HEK293T (cell line): ENCODE measurements at places on chromosomes 12 and 14.

GRCh38 chr14:70886421-70887206 is 20.6 kb upstream of the PCNX1 start:
- DNase-seq = no peak

GRCh38 chr14:80427101-80427500 is 215.8 kb upstream of the DIO2 start:
- DNase-seq = no peak

- peak; percentile 4 for DNase-seq
Measured at GRCh38 chr14:74977901-74978385, 22.5 kb upstream of the PGF start.

GRCh38 chr12:27464220-27464554 is 17.7 kb downstream of the SMCO2 start:
- DNase-seq = no peak

DNA sequence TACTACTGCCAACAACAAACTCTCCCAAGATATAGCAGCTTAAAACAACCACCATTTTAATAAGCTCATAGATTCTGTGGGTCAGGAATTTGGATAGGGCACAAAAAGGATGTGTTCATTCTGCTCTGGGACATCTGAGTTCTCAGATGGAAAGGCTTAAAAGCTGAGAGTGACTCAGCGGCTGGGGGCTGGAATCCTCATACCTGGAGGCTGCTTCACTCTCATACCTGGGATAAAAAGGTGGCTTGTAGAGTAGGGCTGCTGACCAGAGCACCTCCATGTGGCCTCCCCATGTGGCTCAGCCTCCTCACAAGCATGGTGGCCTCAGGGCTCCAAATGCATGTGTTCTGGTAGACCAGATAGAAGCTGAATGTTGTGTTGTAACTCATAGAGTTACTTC is 20.2 kb upstream of the PELI2 start:
- DNase-seq = no peak

DNA sequence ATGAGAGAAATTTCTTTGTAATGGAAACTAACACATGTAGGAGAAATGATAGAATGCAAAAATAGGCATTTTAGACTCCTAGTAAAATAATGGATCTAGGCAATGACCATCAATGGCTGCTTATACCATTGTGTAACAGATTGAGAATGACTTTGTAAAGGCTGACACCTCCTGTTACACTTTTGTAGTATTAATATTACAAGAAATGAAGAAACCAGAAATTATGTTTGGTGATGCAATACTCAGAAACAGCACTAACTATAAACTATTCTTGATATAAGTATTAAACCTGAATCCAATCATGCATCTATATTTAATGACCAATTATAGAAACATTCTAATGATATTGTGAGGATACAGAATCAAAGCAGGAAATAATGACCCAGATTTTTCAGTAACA is 108.5 kb upstream of the CNTN1 start:
- no peak for DNase-seq

DNA sequence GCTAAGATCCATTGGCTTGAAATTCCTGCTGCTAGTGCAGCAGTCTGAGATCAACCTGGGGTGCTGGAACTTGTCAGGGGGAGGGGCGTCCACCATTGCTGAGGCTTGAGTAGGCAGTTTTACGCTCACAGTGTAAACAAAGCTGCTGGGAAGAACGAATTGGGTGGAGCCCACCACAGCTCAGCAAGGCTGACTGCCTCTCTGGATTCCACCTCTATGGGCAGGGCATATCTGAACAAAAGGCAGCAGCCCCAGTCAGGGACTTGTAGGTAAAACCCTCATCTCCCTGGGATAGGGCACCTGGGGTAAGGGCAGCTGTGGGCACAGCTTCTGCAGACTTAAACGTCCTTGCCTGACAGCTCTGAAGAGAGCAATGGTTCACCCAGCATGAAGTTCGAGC is 191.7 kb downstream of the ALG10B start:
- no peak for DNase-seq

DNA sequence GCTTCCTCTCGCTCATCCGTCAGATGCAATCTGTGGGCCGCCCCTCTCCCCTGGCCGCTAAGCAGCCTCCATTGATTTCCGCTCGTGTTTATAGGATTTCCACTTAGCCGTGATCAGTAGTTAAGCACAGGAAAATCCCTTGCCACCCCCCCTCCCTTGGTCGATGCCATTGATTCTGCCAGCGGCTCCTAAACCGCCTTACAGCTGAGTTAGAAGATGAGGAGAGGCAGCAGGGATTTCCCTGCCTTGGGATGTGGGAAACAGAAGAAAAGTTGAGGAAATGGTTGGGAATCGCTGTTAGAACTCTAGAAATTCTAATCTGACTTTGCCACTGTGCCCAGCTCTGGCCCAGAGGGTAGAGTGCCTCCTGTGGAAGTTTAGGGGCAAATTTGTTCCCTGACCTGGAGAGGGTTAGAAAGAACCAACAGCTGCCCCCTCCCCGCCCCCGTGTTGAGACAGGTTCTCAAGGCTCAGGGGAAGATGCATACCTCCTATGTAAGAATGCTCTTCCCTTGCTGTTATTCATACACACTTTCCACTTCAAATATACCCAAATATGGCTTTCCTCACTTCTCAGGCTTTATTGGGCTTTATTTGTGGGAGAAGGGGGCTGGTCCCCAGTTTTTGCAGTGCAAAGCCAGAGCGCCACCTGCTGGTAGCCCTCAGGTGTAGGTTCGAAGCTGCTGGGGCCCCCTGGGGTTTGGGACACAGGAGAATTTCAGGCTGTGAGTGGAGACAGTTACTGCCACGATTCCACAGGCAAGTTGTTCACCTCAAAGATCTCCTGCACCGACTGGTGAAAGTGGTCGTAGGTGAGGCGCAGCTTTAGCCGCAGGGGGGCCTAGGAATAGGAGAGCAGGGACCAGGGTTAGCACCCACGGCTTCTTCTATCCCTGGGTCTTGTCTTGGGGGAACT is 3.2 kb downstream of the THTPA start:
- peak; percentile 62 for DNase-seq

DNA sequence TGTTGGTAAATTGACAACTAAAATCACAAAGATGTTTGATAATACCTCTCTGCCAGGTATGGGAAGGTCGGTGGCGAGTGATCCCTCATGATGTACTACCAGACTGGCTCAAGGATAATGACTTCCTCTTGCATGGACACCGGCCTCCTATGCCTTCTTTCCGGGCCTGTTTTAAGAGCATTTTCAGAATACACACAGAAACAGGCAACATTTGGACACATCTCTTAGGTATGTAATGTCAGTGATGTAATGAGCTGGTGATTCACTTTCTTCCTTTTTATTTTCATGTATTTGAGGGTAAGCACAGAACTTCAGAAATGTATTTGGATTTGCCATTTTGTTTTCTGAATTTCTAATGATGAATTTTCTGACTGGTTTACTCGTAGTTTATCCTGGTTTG is 42.6 kb upstream of the LRTM2 start:
- DNase-seq = no peak

- DNase-seq = no peak
Measured at GRCh38 chr12:112606611-112607365, 184.8 kb upstream of the RPH3A start.

GRCh38 chr14:94946244-94946643 is 176.3 kb upstream of the GSC start:
- DNase-seq = no peak

DNA sequence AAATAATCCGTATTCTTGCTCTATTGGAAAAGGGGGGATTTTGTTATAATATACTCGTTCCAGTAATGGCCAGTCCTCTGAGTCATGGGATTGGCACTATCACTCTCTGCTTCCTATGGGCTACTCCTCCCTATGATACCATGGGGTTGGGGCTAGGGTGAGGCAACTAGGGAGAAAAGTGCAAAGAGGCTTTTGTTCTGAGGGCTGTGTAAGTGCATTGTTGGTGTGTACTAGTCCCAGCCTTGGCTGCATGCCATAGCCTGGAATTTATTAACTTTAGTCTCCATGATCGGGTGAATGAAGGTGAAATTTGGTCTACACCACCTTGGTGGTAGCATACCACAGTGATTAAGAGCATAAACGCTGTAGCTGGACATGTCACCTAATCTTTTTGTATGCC is 247.6 kb downstream of the RPAP3 start:
- DNase-seq = no peak

GRCh38 chr12:90953956-90954421 is 987 bp downstream of the CCER1 start:
- DNase-seq = no peak

- no peak for DNase-seq
Measured at GRCh38 chr14:99996951-99997571, 68.2 kb upstream of the EVL start.
